ENCODE measurements at places on chromosomes 16 and 17.

- DNase-seq: no peak
These were observed 73.0 kb downstream of the HS3ST2 start for GRCh38 chr16:22886927-22887326.

DNA sequence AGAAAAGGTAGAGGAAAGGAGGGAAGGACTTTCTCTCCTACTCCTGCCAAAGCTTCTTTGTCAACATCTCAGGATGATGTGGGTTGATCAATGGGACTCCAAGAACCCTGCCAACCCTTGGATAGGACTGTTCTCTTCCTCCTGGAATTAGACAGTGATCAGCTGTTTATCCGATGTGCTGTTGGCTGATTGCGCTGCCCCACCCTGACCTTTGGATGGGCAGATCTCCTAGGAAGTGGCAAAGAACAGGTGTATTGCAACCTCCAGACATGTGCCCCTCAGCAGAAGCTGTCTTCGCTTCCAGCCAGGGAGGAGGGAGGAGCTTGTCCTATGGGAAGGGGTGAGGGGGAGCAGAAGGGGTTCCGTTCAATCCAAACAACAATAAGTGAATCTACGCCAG is 30.5 kb downstream of the SLC5A11 start:
- no peak for DNase-seq

- DNase-seq: peak; percentile 17
These were observed 209.7 kb downstream of the RBFOX3 start for GRCh38 chr17:79400989-79401703.

DNA sequence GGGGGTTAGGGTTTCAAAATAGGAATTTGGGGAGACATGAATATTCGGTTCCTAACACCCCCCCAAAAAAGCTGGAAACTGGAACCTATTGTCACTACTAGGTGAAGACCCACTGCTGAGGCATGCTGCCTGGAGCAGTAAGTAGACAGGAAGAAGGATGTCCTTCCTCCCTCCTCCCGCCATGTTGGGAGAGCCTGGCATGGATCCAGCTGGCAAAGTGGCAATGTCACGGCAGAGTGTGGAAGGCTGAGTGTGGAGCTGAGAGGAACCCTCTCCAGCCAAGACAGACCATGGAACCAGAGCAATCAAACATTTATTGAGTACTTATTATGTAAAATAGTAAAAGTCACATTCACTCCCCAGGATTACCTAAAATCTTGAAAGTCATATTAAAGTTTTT is 49.0 kb downstream of the CCDC182 start:
- DNase-seq: no peak

DNA sequence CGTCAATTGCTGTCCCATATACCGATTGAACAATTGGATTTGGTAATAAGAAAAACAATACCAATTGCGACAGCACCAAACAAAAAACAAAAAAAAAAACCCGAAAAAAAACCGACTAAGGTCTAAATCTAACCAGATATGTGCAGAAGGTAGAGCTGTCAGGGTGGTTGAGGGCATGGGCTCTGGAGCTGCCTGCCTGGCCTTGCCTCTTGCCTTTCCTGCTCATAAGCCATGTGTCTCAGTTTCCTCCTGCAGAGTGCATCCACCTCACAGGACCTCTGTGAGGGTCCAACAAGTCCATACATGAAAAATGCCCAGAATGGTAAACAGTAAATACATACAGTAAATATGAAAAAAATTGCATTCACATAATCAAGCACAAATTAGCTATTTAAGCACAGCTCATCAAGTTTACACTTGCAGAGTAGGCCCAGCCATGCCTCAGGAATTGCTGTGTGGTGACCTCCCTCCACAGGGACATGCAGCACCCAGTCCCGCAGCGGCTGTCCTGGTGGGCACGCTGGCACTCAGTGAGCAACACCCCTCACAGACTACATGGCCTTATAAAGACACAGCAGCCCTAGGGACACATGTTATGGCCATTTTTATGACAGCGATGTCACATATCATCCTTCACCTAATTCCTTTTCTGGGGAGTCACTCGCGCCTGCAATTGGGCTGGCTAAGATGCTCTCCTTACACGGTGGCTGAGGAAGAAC is 17.9 kb downstream of the TBC1D28 start:
- no peak for DNase-seq

DNA sequence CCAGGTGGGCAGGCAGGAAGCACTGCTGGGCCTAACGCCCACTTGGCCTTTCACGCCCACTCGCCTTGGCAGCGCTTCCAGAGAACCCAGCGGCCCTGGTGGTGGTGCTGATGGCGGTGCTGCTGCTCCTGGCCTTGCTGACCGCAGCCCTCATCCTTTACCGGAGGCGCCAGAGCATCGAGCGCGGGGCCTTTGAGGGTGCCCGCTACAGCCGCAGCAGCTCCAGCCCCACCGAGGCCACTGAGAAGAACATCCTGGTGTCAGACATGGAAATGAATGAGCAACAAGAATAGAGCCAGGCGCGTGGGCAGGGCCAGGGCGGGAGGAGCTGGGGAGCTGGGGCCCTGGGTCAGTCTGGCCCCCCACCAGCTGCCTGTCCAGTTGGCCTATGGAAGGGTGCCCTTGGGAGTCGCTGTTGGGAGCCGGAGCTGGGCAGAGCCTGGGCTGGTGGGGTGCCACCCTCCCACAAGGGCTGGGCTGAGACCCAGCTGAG is 64.7 kb downstream of the MRC2 start:
- no peak for DNase-seq

DNA sequence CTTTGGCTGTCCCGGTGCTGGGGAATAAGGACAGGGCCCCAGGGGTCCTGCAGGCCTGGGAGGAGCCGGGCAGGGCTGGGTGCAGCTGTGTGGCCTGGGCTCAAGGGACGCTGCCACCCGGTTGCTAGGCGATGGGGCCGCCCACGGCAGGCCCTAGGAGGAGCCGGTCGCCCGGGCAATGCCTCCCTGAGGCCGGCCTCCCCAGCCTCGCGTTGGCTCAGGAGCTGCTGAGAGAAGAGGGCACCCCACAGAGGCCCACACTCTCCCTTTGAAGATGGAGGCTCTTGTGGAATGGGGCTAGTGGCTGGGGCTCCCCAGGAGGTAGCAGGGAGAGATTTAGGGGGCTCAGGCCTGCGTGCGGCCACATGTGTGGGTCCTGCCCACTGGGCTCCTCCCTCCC is at the start of gene CIBAR2:
CIBAR2 (minus strand) TSS at position 109 of the 400 bp plus-strand sequence. CDS start 120 bp downstream, outside the sequence.
- no peak for DNase-seq

GRCh38 chr17:82477934-82478333 is 19.4 kb downstream of the NARF start:
- DNase-seq: no peak

DNA sequence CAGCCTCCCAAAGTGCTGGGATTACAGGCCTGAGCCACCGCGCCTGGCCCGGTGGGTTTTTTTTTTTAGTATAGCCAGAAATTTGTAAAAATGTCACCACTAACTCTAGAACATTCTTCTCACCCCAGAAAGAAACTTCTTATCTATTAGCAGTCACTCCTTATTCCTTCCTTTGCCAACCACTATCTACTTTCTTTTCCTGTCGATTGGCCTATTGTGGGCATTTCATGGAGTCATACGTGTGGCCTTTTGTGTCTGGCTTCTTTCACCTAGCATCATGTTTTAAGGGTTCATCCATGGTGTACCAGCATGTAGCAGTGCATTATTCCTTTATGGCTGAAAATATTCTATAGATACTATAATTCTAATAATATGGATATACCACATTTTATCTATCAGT is 3.6 kb downstream of the CYB5D2 start:
- DNase-seq: no peak

GRCh38 chr16:25141648-25142047 is 30.1 kb downstream of the LCMT1 start:
- no peak for DNase-seq

GRCh38 chr16:85577899-85578598 is 35.1 kb upstream of the GSE1 start:
- DNase-seq: no peak

DNA sequence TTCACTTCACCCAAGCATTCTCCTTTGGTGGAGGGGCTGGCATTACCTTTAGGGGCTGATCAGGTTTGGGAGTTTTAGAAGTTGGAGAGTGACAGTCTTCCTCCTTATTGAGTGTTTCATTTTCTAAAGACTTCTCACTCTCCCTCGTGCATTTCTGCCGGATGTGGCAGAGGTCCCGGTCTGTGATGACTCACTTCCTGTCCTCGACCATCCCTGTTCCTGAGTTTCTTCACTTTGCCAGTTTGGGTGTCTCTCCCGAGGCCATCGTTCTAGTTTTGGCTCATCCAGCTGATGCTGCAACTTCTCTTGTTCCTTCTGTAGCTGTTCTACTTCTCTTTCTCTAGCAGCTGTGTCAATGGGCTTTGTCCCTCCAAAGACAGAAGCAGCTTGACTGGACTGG is 104.3 kb downstream of the PHKB start:
- no peak for DNase-seq

DNA sequence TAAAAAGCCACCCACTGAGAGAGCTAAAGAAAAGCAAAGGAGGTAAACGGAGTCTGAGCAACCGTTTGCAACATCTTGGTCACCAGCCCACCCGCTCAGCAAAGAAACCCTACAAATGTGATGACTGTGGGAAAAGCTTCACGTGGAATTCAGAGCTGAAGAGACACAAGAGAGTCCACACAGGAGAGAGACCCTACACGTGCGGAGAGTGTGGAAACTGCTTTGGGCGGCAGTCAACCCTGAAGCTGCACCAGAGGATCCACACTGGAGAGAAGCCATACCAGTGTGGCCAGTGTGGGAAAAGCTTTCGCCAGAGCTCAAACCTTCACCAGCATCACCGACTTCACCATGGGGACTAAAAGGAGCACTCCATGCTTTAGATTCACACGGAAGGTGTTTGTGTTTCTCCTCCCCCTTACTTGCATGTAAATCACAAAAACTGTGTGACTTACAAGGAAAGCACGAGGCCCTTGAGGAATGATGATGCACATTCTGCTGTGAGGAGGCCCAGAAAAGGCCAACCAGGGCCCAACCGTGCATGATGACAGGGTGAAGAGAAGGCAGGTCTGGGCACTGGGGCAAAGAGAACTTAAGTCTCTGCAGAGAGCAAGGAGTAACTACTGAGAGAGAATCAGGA is 7.7 kb downstream of the ZNF174 start:
- no peak for DNase-seq

GRCh38 chr16:68235108-68235886 is 630 bp downstream of the ESRP2 start:
- DNase-seq: no peak

DNA sequence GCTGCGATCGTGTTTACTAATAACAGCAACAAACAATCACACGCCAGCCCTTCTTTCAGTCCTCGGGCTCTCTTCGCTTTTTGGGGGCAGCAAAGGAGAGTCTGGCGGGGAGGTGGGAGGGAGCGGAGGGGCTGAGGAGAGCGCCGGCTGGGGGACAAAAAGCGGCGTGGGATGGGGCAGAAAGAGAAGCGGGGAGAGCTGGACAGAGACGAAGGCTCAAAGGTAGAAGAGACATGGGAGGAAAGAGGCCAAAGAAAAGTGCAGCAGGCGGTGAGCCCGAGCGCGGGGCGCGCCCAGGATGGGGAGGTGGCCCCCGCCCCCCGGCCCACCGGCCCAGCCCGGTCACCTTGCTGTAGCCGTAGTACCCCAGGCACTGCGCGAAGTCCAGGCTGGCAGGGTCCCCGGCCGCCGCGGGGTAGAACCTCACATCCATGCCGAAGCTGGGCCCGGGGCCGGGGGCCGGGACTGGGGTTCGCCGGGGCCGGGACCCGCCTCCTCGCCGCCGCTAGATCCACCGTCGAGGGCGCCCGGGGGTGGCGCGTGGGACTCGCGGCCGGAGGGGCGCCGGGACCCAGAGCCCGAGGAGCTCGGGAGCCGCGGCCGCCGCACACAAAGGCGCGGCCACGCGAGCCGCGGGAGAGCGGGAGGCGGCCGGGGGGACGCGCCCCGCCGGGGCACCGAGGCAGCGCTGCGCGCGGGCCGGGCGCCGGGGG is 496 bp downstream of the TOX3 start:
- no peak for DNase-seq

GRCh38 chr16:71367241-71367976 is 8.9 kb downstream of the CALB2 start:
- DNase-seq: no peak

DNA sequence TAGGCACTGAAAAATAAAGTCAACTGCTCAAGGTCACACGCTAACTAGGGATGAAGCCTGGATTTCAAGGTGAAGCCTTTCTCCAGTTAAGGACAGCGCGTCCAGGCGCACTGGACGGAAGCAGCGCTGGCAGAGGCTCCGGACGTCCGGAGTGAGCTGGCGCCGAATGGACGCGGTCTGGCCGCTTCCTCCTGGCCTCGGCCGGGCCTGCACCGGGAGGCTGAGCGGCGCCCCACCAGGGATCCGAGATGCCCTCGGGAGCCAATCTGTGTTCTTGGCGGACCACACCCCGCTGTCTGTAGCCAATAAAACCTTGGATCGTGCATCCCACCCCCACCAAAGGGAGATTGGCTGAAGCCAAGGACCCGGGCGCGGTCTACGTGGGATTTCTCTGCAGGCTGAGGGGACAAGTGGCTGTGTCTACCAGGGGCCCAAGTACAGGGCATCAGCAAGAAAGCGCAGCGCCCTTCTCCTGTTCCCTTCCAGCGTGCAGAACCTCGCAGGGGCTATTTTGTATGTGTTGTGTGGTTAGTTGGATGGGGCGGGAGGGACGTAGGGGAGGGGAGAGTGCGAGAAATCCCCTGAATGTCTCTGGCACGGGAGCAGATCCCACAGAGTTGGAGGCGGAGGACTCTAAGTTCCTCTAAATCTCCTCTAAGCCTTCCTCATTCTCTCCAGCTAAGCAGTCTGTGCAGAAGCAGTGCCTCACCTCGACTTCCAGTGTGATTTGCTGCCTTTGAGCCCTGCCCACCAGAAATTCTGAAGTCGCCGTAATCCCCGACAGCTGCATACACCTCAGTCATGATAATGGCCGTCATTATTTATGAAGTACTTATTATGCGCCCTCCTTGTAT is 2.5 kb upstream of the AKAP10 start:
- DNase-seq: no peak

GRCh38 chr16:75550211-75550662 is 5.8 kb downstream of the TMEM231 start:
- DNase-seq: no peak

GRCh38 chr16:17134586-17134985 is 336.2 kb downstream of the XYLT1 start:
- DNase-seq: no peak

GRCh38 chr17:44557651-44558285 is 484 bp downstream of the FZD2 start:
- DNase-seq: no peak

DNA sequence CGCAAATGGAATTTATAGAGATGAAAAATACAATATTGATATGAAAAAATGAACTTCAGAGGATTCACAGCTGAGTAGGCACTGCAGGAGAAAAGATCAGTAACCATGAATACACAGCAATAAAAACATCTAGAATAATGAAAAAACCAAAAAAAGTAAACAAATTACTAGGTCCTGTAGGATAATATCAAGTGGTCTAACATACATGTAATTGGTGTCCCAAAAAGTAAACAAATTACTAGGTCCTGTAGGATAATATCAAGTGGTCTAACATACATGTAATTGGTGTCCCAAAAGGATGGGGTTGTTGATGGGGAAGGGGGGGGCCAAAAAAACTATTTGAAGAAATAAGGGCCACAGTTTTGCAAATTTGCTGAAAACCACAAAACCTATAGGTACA is 43.4 kb downstream of the ZNF18 start:
- DNase-seq: no peak

GRCh38 chr17:56742601-56743000 is 91.1 kb downstream of the C17orf67 start:
- DNase-seq: no peak

GRCh38 chr16:82848013-82848412 is 221.2 kb downstream of the CDH13 start:
- no peak for DNase-seq

Measured in amniotic stem cell (primary cell).